ENCODE measurements at places on chromosomes 16 and 17.

- no peak for DNase-seq
These were observed 8.7 kb downstream of the HEXIM2 start for GRCh38 chr17:45170280-45170930.

- DNase-seq, result peak; percentile 38
These were observed 11.3 kb downstream of the TAF1C start for GRCh38 chr16:84175350-84176081.

- no peak for DNase-seq
These were observed 68.3 kb upstream of the BCAR1 start for GRCh38 chr16:75319513-75320411.

DNA sequence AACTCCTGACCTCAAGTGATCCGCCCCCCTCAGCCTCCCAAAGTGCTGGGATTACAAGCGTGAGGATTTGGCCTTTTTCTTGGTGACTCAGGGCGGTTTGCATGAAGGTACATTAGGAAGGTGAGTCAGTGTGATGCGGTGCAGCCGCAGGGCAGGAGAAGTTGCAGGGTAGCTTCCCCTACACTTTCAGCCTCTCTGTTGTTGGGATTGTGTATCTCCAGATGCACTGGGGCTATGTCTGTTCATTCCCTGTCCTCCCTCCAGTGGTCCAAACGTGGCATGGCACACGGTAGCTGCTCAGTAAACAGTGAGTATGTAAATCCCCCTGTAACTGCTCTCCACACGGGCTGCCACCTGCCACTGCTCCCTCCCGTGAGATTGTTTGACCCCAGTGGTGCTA lies 109.1 kb upstream of the CDC42EP4 start:
- no peak for DNase-seq

GRCh38 chr16:28585674-28586073 lies 11.2 kb downstream of the SULT1A2 start:
- DNase-seq, result no peak

GRCh38 chr17:52105591-52105990 lies 52.9 kb downstream of the CA10 start:
- no peak for DNase-seq

GRCh38 chr17:61872099-61872498 lies 8.8 kb upstream of the BRIP1 start:
- DNase-seq, result no peak

DNA sequence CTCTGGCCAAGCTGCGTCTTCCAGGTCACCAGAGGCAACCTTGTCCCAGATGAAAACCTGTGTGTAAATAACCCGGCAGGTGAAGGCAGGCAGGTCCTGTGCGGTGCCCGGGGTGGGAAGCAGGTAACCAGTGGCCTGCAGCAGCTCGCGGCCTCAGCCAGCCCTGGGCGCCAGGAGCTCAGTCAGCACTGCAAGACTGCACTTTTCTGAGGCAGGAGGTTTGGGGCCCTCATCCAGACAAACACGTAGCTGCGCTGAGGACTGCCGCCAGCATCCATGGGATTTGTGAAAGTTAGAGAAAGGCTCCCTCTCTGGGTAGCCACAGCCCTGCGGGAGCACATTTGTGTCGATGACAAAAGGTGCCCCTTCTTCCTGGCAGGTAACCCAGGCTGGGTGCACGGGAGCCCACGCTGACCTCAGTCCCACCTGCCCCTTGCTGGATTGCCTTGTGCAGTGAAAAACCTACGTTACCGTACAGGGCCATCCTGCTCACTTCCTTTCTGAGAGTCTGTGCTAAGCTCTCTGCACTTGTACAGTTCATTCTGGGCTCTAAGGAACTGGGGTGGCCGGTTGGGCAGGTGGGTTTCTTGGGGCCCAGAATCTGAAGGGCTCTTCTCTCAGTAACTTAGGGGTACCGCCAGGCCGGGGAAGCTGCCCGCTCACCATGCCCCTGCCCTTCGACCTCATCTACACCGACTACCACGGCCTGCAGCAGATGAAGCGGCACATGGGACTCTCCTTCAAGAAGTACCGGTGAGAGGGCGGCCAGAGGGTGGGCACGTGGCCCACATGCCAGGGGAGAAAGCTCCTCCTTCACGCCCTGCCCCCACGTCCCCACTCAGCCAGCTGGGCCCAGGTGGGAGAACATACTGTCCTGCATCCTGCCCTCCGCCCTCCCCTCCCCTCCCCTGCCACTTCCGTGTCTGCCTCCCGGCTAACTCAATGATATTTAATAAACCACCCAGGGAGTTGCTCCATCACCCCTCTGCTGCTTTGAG lies 56.4 kb downstream of the MGAT5B start:
- no peak for DNase-seq

GRCh38 chr17:50182783-50183420 lies 17.1 kb downstream of the SGCA start:
- DNase-seq, result no peak

DNA sequence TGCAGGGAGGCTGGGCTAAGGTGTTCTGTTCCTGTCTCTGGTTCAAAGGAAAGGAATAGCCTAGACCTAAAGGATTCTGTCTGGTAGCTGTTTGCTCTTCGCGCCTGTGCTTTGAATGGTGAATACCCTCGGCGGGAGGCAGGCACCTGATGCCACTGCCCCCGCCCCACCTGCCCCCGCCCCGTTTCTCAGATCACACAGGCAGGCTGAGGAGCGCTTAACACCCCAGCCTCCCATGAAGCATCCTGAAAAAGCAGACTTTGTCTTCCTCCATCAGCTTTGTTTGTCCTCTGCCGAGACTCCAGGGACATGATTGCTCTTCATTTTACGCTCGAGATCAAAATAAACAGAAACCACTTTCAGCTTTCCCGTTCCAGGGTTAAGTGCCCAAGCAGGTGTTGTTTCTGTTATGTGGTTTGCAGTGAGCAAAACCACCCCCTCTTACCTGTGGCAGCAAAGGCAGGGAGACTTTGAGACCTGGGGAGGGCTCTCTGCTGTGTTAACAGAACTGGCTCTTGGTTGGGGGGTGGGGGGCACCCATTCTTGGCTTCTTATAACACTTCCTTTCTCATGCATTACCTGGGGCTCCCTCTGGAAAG lies 452.1 kb downstream of the WWOX start:
- no peak for DNase-seq

- DNase-seq, result peak; percentile 82
These were observed 1.1 kb upstream of the MLLT6 start for GRCh38 chr17:38703742-38704605.

DNA sequence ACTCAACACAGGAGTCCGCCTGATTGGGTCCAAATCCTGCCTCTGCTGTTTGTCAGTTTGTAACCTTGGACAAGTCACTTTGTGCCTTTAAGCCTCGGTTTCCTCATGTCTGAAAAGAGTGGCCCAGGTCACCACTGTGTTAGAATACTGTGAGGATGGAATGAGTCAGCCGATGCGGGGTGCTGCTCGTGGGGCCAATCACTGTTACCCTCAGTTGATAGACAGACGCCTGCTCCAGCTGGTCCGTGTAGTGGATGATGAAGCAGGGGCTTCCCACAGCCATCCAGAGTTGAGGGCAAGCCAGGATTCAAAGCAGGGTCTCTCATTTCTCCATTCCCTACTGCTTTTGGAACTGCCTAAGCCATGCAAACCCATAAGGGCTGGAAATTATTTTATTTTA lies 5.8 kb downstream of the FBXL19 start:
- no peak for DNase-seq

GRCh38 chr17:77451245-77451893 lies 310.6 kb downstream of the SEC14L1 start:
- peak; percentile 63 for DNase-seq

DNA sequence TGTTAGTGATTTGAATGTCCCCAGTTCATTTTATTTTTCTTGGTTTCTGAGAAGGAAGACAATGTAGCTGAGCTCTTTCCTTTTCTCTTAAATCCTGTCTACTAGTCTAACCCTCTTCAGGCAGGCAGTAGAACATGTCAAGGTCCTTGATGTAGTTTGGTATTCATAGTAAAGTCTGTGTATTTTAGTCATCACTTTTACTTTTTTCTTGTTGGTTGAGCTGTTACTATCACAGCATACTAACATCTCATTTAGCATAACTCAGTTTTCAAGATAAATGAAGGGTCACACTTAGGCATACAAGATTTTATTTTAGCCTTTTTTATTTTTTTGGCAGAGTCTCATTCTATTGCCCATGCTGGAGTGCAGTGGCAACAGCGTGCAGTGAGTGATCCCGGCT lies 70.5 kb downstream of the KPNA2 start:
- no peak for DNase-seq

DNA sequence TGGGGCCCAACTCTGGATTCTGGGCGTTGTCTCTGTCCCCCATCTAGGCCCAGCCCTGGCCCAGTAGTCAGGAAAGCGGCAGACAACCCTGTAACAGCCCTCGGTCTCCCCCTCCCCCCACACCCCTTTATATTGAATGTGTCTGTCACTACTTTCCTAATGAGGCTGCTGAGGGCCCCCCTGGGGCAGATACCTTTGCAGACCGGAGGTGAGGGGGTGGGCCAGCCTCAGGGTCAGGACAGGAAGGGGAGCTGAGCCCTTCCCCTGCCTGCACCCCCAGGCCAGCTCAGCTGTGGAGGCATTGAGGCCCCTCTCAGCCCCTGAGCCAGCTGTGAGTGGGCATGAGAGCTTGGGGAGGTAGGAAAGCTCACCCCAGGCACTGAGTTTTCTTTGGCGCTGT lies 17.1 kb downstream of the RAI1 start:
- no peak for DNase-seq

- DNase-seq, result no peak
These were observed 979 bp upstream of the CIBAR2 start for GRCh38 chr16:85113168-85113733.

- no peak for DNase-seq
These were observed 42.3 kb upstream of the HNF1B start for GRCh38 chr17:37787055-37787757.

GRCh38 chr17:51703361-51704341 lies 443.3 kb downstream of the UTP18 start:
- DNase-seq, result no peak

- no peak for DNase-seq
These were observed 53.7 kb upstream of the LGALS9 start for GRCh38 chr17:27577121-27577761.

GRCh38 chr17:40580140-40580539 lies 14.9 kb upstream of the CCR7 start:
- no peak for DNase-seq

DNA sequence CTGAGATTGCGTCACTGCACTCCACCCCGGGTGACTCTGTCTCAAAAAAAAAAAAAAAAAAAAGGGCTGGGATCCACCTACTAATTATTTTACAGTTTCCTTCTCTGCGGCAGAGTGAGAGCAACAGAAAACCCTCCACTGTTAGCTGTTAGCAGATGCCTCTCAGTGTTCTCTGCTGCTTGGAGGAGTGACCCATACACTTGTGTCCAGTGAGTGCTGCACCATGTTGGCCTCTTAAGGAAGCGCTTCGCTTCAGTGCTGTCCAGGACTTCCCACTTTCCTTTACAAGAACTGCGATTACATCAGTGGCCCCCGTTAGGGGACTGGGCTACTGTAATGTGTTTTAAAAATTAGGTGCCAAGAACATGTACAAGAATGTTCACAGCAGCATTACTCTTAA lies 18.4 kb upstream of the CLEC18B start:
- DNase-seq, result no peak

- no peak for DNase-seq
These were observed 14.4 kb upstream of the DHRS7C start for GRCh38 chr17:9805769-9806168.

- DNase-seq, result no peak
These were observed 6.1 kb downstream of the WWOX start for GRCh38 chr16:78105517-78105916.

GRCh38 chr16:50338371-50339231 lies 30.2 kb downstream of the BRD7 start:
- DNase-seq, result no peak

DNA sequence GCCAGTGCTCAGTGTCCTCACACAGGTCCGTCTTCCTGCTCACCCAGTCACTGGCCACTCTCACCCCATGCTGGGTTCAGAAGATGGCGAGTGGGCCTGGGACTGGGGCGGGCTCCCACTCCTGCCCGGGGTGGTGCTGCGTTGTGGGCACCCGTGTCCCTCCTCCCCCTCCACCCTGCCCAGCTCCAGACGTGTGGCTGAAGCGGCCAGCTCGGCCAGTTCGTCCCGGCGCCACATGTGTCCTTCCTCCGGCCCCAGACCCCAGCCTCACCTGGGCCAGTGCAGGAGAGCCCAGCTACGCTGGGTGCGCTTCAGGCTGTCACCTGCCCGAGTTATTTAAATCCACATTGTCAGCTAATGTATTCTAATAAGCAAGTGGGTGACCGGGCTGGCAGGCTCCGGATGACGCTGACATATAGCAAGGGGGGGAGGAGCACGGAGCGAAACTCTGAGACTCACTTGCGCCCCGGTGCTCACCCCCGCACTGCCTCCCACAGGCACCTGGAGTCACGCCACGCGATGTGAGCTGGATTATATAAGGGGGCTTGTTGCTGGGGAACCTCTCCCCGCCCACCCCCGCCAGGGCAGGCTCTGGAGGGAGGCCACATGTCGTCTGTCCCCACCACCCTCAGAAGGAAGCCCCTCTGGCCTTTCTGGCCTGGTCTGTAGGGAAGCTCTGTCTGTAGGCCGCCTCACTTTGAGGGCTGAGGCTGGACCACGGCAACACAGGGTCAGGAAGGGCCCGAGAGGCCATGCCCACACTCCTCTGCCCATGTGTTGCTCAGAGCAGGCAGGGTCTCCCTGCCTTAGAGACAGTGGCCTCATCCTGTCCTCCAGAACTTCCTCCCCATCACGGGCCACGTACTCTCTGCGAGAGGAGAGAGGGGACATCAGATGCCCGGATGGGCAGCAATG lies 7.1 kb upstream of the BAIAP2 start:
- DNase-seq, result no peak

- no peak for DNase-seq
These were observed 60.8 kb downstream of the COPRS start for GRCh38 chr17:31798205-31798724.

- DNase-seq, result peak; percentile 84
These were observed 432 bp downstream of the ZNF276 start for GRCh38 chr16:89721546-89722391.

DNA sequence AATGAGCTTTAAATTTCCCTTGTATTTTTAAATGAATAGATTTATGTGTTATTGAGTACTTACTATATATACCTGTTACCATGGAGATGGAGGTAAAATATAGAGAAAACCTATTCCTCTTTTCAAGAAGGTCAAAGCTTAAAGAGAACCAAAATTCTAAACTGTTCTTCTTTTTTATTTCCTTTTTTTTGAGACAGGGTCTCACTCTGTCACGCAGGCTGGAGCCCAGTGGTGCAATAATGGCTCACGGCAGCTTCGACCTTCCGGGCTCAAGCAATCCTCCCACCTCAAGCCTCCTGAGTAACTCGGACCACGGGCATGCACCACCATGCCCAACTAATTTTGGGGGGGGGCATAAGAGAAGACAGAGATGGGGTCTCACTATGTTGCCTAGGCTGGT lies 25.0 kb upstream of the TMEM97 start:
- no peak for DNase-seq

GRCh38 chr17:17182598-17183136 lies 23.5 kb downstream of the PLD6 start:
- no peak for DNase-seq

GRCh38 chr17:75487351-75488070 lies 27.8 kb downstream of the CASKIN2 start:
- DNase-seq, result peak; percentile 28

DNA sequence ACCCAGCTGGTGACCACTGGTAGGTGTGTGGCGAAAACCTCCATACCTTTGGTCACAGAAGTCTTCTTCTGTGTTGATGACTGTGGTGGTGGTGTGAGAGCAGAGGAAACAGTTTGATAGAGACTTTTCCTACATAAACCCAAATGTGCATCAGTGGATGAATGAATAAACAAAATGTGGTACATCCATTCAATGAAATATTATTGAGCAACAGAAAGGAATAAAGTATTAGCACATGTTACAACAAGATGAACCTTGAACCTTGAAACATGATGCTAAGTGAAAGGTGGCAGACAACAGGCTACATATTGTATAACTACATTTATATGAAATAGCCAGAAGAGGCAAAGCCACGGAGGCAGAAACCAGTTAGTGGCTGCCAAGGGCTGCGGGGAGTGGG lies 15.2 kb downstream of the CDK5R1 start:
- DNase-seq, result no peak
